ENCODE measurements at places on chromosomes 12 and 14.

- DNase-seq: no peak
Observed at GRCh38 chr12:95573951-95574576, 22.8 kb upstream of the USP44 start.

- DNase-seq: no peak
Observed at GRCh38 chr12:75556311-75556899, 45.0 kb upstream of the KRR1 start.

DNA sequence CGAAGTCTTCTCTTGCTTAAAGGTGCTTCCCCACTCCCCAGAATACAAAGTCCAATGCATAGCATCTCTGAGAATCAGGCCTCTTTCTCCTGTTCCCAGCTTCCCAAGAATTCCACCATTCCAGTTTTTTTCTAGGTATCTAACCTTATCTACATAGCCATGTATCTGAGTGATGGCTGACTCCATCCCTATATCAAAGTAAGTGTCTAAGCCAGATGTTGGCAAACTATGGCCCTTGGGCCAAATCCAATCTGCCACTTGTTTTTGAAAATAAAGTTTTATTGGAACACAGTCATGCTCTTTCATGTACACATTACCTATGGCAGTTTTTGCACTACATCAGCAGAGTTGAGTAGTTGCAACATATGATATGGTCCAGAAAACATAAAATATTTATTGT is 129.6 kb downstream of the LLPH start:
- no peak for DNase-seq

GRCh38 chr14:63174760-63175191 is 29.5 kb upstream of the RHOJ start:
- DNase-seq: peak; percentile 77

DNA sequence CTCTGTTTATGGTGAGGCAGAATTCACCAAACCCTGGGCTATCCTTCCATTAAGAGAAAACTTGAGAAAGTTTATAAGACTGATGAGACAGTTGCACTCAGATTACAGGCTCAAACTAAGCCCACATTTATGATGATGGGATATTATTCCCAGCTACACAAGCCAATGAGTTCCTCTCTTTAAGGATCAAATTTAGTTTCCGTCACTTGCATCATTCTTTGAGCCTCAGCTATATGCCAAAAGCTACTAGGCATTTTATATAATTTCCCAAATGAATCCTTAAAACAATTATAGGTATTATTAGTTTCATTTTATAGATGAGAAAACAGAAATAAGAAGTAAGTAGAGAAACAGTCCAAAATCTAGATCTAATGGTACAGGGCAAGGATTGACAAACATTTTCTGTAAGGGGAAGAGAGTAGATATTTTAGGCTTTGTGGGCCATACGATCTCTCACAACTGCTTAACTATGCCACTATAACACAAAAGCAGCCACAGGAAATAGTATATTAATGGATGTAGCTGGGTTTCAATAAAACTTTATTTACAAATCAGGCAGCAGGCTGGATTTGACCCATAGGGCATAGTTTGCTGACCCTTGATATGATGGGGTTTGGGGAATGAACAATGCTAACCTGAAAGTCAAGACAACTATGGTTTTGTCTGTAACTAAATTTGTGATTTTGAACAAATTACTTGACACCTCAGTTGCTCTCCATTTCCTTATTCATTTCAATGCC is 91.8 kb upstream of the PLXNC1 start:
- DNase-seq: no peak

GRCh38 chr12:25864306-25865276 is 93.9 kb upstream of the RASSF8 start:
- no peak for DNase-seq

DNA sequence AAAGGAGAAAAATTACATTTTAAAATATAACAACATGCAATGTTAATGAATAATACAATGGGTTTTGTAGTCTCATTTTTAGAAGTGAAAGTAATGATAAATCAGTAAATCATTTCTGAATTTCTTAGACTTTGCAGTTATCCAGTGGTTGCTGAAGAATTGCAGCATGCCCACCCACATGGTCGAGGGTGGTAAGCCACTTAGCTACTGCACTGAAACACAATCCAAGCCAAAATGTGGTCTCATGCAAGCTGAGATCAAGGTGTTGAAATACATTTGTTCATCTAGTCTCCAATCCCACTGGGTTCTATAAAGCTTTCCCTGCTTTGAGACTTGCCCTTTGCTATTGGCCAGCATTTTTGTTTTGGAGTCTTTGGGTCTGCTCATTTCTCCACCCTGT is 247.9 kb downstream of the NELL2 start:
- no peak for DNase-seq

DNA sequence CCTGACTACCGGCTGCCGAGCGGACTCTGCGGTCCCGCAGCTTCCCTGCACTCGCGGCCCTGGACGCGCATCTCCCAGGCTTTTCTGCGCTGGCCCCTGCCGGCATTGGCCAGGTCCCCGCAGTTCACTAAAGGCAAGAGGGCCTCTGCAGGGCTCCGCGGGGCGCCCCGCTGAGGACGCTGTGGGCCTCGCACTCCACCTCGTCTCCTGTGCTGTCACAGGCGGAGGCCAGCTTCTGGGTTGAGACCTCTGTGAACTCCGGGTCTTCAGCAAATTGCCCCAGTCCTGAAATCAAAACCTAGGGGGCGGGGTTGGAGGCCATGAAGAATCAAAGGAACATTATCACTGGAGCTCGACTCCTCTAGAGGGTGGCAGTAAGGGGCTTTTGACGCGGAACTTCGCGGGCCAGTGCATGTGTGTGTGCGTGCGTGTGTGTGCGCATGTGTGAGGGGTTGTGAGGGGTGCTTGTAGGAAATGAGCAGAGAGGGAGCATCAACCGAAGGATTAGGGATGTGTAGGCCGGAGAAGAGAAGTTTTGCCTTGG is 68.5 kb upstream of the CAPRIN2 start:
- DNase-seq: no peak

GRCh38 chr12:991350-992333 is 619 bp downstream of the ERC1 start:
- DNase-seq: no peak

GRCh38 chr14:56002876-56003625 is 115.2 kb upstream of the PELI2 start:
- DNase-seq: no peak
